AG09319 (cell line): ENCODE measurements at places on chromosomes 7 and 10.

GRCh38 chr10:18476076-18476647 lies 175.2 kb downstream of the NSUN6 start:
- DNase-seq = no peak

- DNase-seq = no peak
Observed at GRCh38 chr7:131909151-131909768, 352.8 kb upstream of the PODXL start.

- DNase-seq = peak; percentile 36
Observed at GRCh38 chr7:135801045-135801693, 52.6 kb upstream of the FAM180A start.

GRCh38 chr7:46539892-46540483 lies 618.9 kb upstream of the IGFBP3 start:
- no peak for DNase-seq

GRCh38 chr7:30530373-30530772 lies 25.7 kb upstream of the GGCT start:
- DNase-seq = no peak

DNA sequence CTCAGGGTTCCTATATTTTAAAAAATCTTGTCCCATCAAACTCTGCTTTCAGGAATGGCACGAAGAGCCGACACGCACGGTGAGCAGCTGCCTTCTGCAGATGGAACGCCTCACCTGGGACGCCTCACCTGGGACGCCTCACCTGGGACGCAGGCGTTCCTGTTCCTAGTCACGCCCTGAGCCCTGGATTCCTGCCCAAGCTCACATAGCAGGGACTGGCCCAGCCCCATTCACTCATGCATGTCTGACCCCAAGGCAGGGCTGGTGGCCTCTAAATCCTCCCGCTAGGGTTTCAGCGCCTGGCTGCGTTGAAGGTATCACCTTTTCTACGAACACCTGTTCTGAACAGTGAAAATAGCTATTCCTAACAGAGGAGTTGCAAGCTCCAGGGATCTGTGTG lies 49.8 kb downstream of the CARD11 start:
- no peak for DNase-seq

- no peak for DNase-seq
Observed at GRCh38 chr7:44144968-44145478, 3.9 kb upstream of the MYL7 start.

GRCh38 chr10:17820943-17821342 lies 11.8 kb downstream of the MRC1 start:
- no peak for DNase-seq

GRCh38 chr7:127287133-127287532 lies 34.4 kb upstream of the GRM8 start:
- DNase-seq = no peak

- no peak for DNase-seq
Observed at GRCh38 chr7:106595922-106596321, 65.0 kb downstream of the CCDC71L start.

DNA sequence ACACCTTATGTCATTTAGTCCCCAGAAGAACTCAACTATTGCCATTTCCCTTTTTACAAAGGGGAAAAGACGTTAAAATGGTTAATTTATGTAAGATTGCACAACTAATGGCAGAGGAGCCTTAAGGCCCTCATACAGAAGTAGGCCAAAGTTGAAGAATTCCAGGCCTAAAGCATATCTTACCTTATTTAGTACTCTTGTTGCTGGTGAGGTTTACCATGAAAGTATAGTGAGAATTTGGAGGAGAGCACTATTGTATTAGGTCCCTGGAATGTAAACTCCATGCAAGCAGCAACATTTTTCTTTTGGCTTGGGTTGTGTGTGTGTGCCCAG lies 731 bp upstream of the CRPPA start:
- DNase-seq = no peak

DNA sequence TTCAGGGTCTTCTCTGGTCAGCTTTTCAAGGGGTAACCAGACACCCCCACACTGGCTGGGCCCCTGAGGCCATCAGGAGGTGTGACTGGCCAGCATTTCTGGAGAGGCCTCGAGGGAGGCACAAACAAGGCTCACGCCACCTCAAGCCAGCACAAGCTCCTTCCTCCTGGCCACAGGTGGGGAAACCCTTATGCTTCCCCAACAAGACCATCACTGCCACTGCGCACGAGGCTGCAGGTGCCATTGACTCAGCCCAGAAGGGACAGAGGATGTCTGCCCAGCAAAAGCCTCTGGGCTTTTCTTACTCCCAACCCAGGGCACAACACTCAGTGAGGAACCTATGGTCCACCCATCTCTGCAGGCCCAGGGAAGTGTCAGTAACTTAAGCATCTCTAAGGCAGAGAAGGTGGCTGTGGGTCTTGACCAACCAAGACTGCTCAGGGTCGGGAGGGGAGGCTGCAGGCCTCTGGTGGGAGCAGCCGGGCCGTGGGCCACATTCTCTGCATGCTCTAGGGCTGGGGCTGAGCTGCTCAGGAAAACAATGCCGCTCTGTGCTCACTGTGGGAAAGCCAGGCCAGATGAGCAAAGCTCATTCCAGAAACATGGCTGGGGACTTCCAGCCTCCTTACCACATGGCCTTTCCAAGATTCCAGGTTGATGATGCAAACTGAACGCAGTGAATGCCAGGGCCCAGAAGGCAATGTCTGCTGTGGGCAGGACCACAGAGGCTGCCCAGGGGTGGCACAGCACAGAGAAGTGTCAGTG lies 24.2 kb upstream of the RASSF4 start:
- DNase-seq = no peak

- no peak for DNase-seq
Observed at GRCh38 chr7:156174428-156174827, 362.2 kb upstream of the SHH start.

GRCh38 chr7:4067476-4067760 lies 614.7 kb upstream of the FOXK1 start:
- DNase-seq = no peak

- DNase-seq = no peak
Observed at GRCh38 chr10:121002586-121003205, 151.5 kb downstream of the WDR11 start.

DNA sequence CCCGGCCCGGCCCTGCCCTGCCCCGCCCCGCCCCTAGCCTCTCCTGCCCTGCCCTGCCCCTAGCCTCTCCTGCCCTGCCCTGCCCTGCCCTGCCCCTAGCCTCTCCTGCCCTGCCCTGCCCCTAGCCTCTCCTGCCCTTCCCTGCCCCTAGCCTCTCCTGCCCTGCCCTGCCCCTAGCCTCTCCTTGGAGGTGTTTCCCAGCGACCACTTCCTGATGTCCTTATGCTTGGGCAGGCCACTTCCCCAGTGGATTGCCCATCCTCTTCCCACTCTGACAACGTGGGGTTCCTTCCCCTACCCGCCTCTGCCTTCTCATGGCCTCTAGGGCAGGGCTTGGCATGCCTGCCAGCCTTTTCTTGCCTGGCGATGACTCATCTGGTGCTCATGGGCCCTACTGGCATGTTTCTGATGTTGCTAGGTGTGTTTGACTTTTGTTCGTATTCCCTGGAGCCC lies 21.2 kb downstream of the PRXL2A start:
- no peak for DNase-seq

DNA sequence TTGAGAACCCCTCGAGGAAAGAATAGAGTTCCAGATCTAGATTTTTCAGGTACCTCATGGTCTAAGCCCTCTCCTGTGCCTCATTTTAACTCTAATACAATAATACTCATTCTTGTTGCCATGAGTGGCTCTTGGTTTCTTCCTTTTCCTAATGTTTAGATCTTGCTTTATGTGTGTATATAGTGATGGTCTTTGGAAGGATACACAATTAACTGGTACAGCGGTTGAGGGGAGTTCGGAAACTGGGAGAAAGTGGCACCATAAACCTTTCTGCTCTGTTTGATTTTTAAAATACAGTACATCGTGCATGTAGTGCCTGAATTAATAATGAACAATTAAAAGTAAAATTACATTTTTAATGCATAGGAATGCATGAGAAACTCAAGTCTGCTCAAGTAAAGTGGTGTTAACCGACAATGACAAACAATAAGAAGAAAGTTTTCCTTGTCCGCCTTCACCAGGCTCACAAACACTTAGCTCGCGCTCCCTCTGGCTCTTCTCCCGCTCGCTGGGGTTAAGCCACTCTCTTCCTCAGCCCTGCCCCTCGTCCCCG lies 386 bp upstream of the EIF4EBP2 start:
- DNase-seq = no peak

GRCh38 chr10:43884501-43885105 lies 235.9 kb upstream of the ZNF32 start:
- DNase-seq = no peak

GRCh38 chr7:45073031-45073785 lies 15.6 kb downstream of the NACAD start:
- DNase-seq = no peak
